ENCODE measurements at places on chromosomes 6 and 20.

- no peak for DNase-seq
These were observed 167.8 kb upstream of the CENPW start for GRCh38 chr6:126172131-126172530.

GRCh38 chr6:18099511-18099910 lies 23.0 kb downstream of the NHLRC1 start:
- DNase-seq: no peak

GRCh38 chr6:158226655-158227512 lies 58.7 kb downstream of the GTF2H5 start:
- DNase-seq: no peak

DNA sequence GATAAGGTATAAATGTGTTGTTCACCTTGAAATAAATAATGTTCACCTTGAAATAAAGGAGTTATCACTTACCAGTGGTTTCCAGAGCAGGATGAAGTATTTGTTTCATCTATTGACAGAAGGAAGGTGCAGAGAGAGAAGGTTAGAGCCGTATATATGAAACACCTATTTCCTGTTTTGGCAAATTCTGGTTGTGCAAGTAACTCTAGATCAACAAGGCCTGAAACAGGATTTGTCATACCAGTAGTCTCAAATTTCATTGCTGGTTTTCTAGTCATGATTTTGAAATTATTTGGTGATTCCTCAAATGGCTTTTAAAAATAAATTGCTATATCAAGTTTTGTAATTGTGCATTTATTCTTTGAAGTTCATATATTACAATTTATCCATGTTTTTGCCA lies at the start of gene CRISP3:
TSS of gene CRISP3 (minus strand) at position 130 of the 400 bp plus-strand sequence. CDS start at position 109, 21 bp downstream.
- DNase-seq: no peak

DNA sequence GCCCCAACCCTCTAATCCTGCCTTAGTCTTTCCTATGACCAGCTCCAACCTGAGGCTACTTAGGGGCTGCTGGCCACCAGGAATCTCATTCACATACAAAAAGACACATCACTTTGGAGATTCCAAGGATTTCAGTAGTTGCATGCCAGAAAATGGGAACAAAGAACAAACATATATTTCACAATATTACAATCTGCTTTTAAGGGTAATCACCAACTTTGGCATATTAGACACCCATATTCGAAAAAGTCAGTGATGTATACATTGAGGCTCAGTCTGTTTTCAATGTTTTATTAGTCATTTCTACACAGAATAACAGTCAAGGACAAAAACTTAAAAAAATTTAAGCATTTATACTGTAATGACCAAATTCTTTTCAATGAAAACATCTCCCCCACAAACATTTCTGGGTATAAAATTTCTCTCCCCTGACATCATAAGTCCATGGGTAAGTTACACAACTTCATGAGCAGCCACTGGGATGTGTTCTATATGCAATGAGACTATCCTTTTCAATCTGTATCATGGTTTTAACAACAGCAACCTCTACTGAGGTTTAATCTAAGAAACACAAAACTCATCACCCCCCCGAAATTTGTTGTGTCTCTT lies 103.5 kb downstream of the MAP7 start:
- no peak for DNase-seq

DNA sequence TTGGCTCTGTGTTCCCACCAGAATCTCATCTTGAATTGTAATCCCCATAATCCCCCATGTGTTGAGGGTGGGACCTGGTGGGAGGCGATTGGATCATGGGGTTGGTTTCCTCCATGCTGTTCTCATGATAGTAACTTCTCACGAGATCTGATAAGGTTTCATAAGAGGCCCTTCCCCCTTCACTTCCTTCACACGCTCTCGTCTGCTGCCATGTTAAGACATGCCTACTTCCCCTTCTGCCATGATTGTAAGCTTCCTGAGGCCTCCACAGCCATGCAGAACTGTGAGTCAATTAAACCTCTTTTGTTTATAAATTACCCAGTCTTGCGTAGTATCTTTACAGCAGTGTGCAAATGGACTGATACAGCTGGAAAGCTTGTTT lies 90.0 kb downstream of the ELOVL5 start:
- DNase-seq: no peak

Data from NCI-H1048 (cell line).